ENCODE measurements at places on chromosomes 16 and 17.

GRCh38 chr16:66862023-66862520 is 17.9 kb downstream of the CA7 start:
- no peak for DNase-seq

DNA sequence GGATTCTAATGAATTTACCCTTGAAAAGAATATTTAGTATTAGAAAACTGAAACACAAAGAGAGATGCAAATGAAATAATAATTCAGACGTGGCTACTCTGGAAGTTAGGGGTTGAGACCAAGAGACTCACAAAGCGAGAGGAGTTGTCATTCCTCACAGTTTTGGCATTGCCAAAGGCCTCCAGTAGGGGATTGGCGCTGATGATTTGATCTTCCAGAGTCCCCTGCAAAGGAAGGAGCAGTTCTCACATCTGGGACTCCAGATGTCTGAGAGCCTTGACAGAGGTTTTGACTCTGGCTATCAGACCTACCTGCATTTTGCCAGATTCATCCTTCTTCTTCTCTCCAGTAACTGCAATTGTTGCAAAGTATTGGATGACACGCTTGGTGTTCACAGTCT is 6.6 kb downstream of the MYH8 start:
- DNase-seq = no peak

DNA sequence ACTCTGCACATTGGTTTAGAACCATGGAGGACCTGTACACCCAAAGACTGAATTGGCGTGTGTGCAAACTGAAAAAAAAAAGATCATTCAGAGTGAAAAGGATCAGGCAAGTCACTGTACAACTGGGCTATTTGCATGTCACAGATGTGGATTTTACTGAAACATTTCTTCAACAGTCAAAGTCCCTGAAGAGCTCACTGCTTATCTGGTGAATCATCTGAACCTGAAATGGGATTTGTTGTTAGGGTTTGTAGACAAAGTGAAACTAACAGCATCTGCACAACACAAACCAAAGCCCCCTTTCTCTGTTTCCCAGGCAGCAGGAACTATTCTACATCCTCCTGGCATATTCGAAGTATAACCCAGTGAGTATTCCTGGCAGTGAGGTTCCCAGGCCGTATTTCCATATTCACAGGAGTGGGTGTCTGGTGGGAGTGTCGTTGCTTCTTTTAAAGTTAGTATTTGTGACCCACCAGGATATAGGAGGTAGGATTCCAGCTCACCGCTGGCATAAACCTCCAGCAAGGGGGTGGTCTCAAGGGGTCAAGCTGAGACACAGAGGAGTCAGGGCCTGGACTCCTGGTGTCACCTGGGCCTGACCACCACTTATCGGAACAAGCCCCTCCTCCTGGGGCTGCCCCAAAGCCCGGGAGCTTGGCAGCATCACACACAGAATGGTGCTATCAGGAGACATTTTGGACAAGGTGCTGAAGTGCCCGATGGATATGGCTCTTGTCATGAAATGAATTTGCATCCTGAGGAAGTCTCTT is 80.9 kb downstream of the GOSR1 start:
- no peak for DNase-seq

DNA sequence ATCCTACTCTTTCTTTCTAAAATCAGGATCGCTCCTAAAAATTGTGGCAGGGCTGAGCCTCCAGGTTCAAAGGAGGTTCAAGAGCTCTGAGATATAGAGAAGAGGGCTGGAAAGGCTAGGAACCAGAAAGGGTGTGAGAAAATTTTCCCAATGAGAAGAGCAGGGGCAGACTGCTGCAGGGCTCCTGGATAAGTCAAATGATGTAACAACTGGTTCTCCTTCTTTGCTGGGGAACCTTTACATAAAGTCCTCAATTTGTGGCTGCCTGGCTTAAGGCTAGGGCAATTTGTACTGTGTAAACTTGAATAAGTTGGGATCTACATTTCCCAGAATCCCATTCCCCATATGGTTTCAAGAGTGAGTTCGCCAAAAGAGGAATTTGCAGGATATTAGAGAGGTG is 16.3 kb upstream of the AKAP1 start:
- DNase-seq = no peak

DNA sequence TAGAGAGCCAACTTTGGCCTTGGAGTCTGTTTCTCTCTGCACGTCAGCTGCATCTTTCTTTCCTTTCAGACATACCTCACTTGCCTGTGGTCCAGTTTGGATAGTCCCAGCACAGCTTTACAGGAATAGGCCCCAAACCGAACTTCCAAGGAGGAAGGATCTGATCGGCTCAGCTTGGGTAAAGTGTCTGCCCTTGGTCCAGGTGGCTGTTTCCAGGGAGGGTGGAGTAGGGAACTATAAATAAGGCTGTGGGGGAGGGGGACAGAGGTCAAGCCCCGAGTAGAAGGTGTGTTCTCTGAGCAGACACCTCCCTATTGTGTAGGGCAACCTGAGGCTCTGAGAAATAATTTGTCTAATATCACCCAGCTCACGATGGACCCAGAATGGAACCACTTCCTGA is 29.2 kb upstream of the NKD1 start:
- DNase-seq = no peak

DNA sequence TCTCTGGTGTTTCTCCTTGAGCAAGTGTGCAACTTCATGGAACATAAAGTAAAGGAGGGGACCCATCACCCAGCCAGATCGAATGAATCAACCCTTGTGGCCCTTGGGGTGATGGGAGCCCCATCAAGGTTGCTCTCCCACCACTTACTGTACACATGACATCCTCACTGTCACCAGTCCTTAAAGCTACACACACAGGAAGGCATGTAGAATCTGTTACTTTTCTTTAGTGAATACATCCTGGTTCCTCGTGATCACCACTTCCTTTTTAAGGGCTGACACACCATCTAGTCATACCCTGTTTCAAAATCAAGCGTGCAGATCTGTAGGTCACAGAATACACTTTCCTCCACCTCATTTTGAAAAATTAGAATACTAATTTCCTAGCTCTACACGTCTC is 22.6 kb upstream of the MPHOSPH6 start:
- no peak for DNase-seq

- no peak for DNase-seq
Measured at GRCh38 chr17:10105513-10106001, 92.8 kb downstream of the GAS7 start.

DNA sequence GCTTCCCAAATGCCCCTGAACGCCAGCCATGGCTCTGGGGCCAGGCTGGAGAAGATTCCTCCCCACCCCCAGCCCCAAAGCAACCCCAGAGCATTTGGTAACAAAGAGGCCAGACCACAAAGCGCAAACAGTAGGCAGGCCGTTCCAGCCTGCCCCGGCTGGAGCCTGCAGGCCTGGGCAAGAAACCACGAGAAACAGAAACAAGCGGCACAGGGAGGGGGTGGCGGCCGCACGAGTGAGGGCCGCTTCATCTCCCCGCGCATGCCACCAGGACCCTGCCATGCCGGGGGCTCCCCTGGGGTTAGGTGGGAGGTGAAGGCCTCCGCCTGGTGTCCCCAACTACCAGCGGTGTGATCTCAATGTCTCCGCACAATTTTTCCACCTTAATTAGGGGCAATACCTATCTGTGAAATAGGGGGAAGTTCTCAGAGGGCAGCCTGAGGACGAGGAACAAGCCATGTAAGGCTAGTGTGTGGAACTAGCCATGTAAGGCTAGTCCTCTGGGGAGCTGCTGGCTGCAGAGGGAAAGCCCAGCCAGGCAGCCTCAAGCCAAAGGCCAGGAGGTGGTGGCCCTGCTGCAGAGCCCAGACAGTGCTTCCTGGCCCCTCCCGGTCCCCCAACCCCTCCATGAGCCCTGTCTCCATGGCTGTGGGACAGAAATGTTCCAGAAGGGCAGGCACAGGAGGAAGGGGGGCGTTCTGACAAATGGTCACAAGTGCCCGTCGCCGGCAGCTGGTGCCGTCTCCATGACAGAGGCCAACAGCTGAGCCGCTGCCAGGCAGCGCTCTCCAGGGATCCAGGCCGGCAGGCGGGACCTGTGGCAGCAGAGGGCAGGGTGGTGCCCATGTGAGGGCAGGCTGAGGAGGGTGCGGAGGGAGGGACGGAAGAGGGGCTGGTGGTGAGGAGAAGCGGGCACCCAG is 14.5 kb upstream of the MTSS2 start:
- no peak for DNase-seq

DNA sequence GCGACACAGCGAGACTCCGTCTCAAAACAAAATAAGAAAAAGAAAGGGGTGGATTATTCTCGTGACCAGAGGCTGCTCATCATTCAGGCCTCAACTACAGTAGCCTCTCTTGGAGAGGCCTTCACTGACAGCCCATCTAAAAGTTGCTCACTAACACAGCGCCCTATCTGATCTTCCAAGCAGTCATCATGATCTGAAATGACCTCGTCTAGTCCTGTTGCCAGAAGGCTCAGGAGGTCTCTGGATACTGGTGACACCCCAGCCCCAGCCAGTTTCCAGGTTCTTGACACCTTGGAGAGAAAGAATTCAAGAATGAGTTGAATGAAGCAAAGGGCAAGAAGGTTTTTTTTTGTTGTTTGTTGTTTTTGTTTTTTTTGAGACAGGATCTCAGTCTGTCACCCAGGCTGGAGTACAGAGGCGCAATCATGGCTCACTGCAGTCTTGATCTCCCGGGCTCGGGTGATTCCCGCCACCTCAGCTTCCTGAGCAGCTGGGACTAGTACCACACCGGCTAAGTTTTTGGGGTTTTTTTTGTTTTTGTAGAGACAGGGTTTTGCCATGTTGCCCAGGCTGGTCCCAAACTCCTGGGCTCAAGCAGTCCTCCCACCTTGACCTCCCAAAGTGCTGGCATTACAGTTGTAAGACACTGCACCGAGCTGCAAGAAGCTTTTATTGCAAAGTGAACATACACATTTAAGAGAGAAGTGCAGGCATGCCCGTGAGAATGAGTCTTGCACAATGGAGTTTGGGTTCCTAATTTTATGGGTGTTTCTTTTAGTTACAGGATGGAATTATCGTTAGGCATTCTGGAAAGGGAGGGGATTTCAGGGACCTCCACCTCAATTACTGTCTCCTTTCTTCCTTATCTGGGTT is 2.7 kb upstream of the ZC3H7A start:
- no peak for DNase-seq

DNA sequence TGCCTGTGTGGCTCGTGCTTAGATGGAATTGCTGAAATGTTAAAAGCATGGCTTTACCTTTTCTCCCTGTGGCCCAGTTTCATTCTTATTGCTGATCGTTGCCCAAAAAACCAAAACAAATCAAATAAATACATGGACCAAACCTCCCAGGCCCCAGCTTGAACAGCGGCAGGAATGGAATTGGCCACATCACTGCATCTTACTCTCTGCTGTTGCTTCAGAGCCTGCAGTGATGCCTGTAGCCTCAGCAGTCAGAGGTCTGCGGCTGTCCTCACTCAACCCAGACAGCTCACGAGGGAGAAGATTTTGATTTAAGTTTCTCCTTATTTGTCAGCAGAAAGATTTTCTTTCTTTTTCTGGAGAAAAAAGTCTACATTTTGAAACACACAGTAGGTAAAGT is 91.5 kb downstream of the NPIPB11 start:
- DNase-seq = no peak

DNA sequence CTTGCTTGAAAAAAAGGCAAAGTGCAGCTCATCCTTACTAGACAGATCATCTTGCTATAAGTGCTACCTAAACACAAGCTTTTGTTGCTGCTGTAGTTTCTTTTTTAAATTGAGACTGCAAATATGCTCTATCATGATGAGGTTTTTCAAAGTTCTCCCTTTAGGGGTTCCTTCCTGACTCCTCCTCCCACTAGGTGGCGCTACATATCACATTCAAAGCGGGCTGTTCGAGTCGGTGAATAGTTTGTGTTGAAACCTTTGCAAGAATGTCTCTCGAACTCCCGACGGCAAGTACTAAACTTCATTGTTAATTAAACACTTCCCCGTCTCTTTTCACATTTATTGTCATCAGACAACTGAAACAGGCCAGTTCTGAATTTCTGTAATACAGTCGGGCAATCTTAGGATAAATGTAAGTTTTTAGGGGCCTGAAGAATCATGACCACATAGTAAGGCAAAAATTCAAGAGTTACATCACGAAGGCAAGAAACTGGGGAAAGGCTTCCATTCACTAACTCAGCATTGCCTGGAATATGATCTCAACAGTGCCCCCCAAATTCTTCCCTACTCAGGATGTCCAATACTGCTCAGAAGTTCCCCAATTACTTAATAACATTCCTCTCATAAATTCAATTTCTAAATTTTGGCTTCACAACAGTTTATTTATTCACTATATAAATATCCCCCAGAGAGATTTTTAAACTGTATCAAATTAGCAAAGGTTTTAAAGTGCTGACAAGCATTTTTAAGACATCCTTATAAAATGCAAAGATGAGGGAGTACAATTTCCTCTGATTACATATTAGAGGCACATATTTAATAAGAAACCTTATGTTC is 6.7 kb downstream of the HS3ST3A1 start:
- DNase-seq = peak; percentile 73

DNA sequence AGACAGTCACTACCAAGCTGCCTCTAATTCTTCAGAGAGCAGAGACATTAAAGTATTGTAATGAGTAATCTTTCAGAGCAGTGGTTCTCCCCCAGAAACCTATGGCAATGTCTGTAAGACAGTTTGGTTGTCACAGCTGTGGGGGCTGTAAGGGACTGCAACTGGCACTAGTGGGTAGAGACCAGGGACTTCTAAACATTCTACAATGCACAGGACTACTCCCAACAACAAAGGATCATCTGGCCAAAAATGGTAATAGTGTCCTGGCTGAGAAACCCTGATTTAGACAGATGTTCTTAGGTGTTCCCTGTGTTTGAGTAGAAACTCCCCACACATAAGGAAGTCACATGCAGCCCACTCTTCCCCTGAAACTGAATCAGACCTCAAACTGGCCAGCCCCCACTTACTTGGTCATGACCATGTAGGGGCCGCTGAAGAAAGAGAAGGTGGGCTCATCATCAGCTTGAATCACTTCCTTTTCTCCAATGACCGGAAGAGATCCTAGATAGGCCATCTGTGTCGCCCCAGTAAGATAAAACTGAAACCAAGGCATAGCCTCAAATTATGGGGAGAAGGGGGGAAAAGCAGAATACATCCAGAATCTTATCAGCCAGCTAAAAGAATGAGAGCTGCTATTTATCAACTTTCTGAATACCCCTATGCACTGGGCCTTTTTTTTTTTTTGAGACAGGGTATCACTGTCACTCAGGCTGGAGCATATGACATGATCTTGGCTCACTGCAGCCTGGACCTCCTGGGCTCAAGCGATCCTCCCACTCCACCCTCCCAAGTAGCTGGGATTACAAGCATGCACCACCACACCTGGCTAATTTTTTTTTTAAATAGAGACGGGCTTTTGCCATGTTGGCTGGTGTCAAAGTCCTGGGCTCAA is 75.8 kb downstream of the TEX14 start:
- no peak for DNase-seq

DNA sequence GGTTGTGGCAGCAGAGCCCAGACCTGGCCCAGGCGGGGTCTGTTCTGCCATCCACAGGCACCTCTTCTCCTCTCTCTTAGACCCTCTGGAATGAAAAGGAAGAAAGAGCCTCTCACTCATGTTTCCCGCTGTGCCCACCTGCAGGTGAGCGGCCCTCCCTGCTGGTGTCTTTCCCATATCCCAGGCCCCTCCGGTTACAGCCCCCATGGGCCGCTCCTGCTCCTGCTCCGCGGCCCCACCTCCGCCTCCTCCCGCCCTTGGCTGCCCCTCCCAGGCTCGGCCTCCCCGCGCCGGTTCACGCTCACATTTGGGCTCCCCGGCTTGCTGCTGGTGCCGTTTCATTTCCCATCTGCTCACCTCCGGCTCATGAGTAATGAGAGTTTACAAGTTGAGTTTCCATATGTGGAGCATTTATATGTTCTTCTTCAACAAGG is 98.7 kb upstream of the SDK2 start:
- no peak for DNase-seq

GRCh38 chr17:40679523-40679907 is 14.5 kb upstream of the KRT222 start:
- no peak for DNase-seq
